Stimulated activated CD4-positive, alpha-beta T cell treated with anti-CD3 and anti-CD28 coated beads, Interleukin-1b, Interleukin-23, amount 100 ng/mL, for 1 hour (primary cell): ENCODE measurements at places on chromosomes 12 and 14.

GRCh38 chr12:116245189-116245588 is 32.3 kb downstream of the MED13L start:
- no peak for DNase-seq

DNA sequence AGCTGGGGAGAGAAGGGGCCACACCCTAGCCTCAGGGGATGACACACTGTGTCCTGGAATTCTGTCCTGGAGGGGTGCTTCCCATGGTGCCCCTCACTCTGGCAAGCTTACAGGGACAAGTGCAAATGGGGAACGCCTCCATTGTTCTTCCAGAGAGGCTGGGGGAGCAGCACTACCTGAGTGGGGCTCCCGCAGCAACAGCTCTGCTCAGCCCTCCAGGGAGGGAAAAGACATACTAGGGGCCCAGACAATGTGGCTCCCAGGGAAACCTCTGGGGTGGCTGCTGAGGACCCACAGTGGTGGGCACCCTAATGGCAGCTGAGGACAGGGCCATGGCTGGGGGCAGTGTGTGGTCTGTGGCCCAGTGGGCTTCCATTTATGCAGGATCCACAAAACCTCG is 69.4 kb downstream of the PLEKHG3 start:
- DNase-seq, result no peak

GRCh38 chr14:105525861-105526775 is at the start of gene TMEM121:
Gene TMEM121 (plus strand): TSS chr14:105526583. CDS start chr14:105528835, 2,252 bp downstream.
- no peak for DNase-seq

- DNase-seq, result no peak
Observed at GRCh38 chr14:63045612-63046320, 508 bp upstream of the KCNH5 start.

- no peak for DNase-seq
Observed at GRCh38 chr12:6444704-6445688, at the start of gene CD27. Gene CD27 (plus strand): TSS chr12:6444955. CDS start chr12:6445096, 141 bp downstream.

DNA sequence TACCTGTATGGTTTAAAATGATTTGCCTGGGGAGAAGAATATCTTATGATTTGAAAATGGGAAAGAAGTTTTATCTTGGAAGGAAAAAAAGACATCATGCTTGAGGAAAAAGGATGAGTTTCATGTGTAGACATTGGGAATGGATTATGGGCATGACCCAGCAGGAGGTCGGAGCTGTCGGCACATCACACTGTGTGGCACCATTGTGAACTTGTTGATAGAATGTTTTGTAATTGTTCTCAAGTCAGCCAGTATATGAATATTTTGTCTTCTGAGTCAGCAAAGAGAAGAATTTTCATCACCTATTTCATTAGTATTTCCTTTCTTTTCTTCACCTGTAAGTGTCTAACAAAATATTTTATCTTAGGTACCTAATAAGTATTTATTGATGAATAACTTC is 60.0 kb upstream of the HMGA2 start:
- DNase-seq, result no peak

DNA sequence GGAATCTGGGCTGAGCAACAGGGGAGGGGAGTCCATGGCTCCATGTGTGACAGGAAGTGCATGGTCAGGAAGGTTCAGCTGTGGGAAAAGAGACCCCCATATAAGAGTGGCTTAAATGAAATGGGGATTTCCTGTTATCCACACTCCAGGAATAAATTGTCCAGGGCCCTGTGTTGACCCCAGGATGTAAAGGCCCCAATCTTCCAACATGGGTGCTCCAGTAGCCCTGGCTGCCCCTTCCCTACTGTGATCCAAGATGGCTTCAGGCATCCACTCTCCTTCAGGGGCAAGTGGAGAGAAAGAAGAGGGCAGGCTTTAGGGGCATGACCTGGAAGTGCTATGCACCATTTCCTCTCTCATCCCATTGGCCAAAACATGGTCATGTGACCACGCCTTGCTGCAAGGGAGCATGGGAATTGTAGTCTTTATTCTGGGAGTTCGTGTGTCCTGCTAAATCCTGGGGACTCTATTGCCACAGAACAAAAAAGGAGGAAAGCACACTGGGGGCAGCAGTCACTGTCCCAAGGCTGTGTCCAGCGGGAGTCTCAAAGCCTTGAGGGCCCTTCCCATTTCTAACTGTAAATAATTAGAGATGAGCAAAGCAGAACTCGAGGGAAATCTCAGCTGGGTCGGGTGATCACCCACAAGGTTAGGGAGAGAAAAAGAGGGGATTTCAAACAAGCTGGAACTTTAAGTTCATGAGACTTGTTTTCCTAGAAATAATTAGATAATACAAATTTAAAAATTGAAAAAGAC is 289.2 kb downstream of the ADGRD1 start:
- DNase-seq, result no peak

DNA sequence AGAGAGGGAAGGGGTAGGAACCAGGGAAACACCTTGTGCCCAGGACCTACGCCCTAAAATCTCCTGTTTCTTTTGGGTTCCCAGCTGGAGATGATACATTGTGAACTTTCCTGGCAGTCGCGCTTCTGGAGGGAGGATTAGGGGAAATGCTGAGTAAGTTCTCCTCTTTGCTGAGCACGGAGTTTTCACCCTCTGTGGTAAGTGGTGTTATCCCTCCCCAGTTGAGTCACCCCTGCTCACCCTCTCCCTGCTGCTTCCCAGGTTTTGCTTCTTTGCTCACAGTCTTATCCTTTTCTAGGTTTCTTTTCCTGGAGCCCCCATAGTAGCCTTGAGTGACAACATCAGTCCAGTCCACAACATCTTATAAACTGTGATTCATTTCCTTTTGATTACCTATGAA is 789.1 kb downstream of the TMEM121 start:
- DNase-seq, result no peak

DNA sequence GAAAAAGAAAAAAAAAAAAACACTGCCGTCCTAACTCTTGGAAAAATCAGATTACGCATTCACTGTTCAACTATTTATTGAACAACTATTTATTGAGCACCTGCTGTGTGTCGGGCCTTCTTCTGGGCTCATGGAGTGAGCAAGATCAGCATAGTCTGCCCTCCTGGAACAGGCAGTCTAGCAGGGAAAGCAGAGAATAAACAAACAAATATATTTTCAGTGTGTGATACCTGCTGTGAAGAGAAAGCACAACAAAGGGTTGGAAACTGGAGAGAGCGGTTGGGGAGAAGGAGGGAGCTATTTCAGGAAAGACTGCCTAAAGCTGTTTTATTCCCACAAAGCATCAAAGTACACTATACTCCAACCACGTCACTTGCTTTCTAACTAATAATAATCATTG is 10.8 kb downstream of the PROX2 start:
- no peak for DNase-seq

DNA sequence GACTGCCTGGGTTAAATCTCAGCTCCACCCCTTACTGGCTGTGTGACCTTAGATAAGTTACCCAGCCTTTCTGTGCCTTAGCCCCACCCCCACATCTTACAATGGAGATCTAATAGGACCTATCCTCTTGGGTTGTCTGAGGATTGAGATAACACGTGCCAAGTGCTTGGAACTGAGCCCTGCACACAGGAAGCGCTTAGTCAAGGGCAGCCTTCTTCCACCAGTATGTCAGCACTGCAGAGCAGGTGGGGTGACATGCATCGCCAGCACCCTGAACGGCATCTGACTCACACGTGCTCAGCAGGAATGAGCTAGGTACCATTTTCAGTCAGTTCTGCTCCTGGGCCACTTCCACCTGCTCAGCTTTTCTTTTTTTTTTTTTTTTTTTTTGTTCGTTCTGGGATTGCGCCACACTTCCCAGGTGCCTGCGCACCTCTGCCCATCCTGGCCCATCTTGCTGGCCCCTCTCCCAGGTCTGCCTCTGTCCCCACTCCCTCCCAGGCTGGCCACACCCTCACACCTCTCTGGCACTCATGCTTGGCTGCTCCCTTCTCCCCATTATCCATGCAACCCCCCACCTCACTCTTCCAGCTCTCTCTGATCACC is 19.6 kb downstream of the LGMN start:
- DNase-seq, result no peak

DNA sequence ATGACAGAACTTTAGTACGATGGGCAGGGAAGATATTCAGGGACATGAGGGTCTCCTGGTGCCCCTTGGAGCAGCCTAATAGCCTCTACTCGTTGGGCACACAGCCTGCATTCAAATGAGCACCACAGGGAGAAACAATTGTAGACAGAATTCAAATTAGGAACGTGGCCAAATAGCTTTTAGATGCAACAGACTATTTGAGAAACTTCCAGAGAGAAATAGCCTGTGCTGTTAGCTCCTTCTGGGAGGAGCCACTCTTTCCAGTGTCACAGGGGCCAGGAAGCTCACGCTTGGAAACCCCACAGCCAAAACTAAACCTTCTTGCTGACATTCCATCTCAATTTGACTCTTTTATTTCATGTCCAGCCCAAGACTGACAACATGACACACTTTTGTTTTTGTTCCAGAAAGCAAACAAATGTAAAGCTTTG is 114.5 kb downstream of the RPAP3 start:
- DNase-seq, result no peak
